ENCODE measurements at places on chromosomes 16 and 17.

- DNase-seq: no peak
Observed at GRCh38 chr17:18000030-18000408, 27.4 kb downstream of the DRC3 start.

DNA sequence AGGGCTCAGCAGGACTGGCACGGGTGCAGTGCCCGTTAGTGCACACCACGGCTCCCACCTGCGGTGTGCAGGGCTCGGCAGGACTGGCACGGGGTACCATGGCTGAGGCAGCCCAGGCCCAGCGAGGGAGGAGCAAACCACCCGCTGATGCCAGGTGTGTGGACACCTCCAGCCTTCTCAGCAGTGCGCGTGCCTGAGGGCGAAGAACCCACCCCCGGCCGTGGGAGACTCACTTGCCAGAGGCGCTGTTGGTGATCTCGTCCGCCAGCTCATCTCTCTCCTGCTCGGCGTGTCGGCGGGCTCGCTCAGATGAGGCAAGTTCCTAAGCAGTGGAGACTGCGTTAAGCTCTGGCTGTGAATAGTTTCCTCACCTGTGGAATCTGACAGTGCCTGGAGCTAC lies 45.4 kb downstream of the NDEL1 start:
- no peak for DNase-seq

DNA sequence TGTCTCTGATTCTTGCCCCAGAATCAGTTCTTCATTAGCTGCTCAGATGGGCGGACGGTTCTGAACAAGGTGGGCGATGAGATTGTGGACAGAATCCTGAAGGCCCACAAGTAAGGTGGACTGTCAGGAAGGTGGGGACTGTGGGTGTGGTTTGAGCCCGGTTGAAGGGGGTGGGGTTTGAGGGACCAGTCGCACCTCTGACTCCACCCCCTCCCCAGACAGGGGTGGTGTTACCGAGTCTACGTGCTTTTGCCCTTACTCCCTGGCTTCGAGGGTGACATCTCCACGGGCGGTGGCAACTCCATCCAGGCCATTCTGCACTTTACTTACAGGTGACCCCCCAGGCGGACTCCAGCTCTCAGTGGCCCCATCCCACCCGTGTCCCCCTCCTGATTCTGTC lies 11.3 kb downstream of the PLD2 start:
- DNase-seq: no peak

- no peak for DNase-seq
Observed at GRCh38 chr16:20875355-20875650, 24.9 kb downstream of the DCUN1D3 start.

DNA sequence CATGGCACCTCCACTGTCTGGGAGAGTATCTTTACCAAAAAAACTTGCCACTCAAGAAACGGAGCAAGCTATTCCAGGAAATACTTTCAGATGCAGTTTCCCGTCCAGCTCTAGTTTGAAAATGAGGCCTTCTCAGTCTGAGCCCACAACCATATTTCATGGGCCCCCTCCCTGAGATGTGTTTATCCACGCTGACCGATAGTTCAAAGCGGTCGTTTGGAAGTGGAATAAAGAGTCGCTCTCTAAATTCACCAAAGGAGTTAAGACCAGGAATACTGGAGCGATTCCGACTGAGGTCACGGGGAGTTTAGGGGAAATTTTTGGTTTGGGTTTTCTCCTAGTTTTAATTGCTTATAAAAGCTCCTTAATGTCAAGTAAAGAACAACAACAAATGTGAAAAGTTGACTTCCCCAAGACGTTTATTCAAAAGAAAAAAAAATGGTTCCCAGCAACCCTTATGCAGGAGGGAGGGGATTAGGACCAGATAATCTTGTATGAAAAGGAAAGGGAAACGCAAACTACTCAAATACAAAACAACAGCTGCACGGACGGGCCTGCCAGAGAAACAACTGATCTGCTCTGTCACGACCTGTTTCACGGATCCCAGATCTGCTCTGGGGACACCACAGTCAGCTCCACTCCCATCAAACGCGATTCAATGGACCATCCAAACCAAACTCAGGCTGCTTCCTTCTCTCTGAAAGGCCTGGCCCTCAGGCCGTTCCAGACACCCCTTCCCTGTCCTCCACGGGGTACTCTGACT lies 77.1 kb downstream of the MRM3 start:
- DNase-seq: no peak

DNA sequence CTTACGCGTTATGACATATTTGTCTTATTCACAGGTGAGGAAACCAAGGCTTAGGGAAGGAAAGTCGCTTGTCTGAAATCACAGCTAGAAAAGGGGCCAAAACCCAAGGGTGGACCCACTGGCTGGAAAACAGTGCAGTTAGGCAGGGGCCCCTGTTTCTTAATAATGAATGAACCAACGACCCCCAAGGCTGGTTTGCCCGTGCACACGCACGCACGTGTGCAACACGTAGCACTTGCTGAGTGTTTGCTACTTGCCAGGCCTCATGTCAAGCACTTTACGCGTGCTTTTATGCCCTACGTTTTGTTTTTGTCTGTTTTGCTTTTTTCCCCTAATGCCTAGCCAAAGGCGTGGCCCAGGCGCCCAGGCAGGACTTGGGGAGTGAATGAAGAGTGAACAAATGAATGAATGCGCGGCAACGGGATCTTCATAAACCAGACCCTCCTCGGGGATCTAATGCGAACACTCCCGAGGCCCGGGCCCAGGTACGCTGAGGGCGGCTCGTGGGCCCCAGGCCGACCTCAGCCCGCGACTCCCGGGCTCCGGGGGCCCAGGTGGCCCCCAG lies 571 bp upstream of the USP10 start:
- DNase-seq: no peak

All from effector memory CD4-positive, alpha-beta T cell (primary cell).